ENCODE measurements at places on chromosomes 3 and 15. TPM values are rescaled to one million over a fixed set of nuclear protein-coding genes. Genes with fewer than 3 reads are reported as not detected.

KLHL40 gene
- total RNA-seq = not detected

LTF gene
- 0.51 TPM for total RNA-seq

ZMYND10 gene
- 0.05 TPM for total RNA-seq

TLNRD1 gene
- total RNA-seq = 20.8 TPM

CYP1A2 gene
- total RNA-seq = not detected

SNAPC5 gene
- total RNA-seq = 21.4 TPM

TM4SF4 gene
- total RNA-seq = not detected

HIGD2B gene
- total RNA-seq = not detected

DNAH12 gene
- total RNA-seq = under 0.01 TPM

SLC28A2 gene
- total RNA-seq = not detected

SHF gene
- 1.8 TPM for total RNA-seq

DUOXA2 gene
- total RNA-seq = not detected

PLCL2 gene
- total RNA-seq = 12.4 TPM

SNX22 gene
- total RNA-seq = 0.23 TPM

ALDH1L1 gene
- not detected for total RNA-seq

DLL4 gene
- total RNA-seq = 128 TPM

ITGB5 gene
- total RNA-seq = 107 TPM

MYH15 gene
- total RNA-seq = under 0.01 TPM

CHST13 gene
- total RNA-seq = not detected

CCRL2 gene
- 5.1 TPM for total RNA-seq

HRH1 gene
- 6.1 TPM for total RNA-seq

AGBL1 gene
- not detected for total RNA-seq

GCSAM gene
- total RNA-seq = not detected

MCF2L2 gene
- total RNA-seq = 0.84 TPM

MUSTN1 gene
- total RNA-seq = not detected

PLA2G4D gene
- not detected for total RNA-seq

SLCO2A1 gene
- 10.7 TPM for total RNA-seq

ADCY5 gene
- total RNA-seq = 0.17 TPM

CTXN2 gene
- not detected for total RNA-seq

PLA2G4E gene
- not detected for total RNA-seq

CCDC54 gene
- not detected for total RNA-seq

ROPN1 gene
- total RNA-seq = not detected

SH2D7 gene
- total RNA-seq = not detected

NOX5 gene
- under 0.01 TPM for total RNA-seq

TRANK1 gene
- 13.9 TPM for total RNA-seq

CRYBG3 gene
- total RNA-seq = 36.9 TPM

PPP1R14D gene
- total RNA-seq = not detected

CELF6 gene
- total RNA-seq = 0.17 TPM

GOLGA6L6 gene
- not detected for total RNA-seq

SLC9C1 gene
- 0.85 TPM for total RNA-seq

SPATA12 gene
- total RNA-seq = 0.17 TPM

DUOX2 gene
- total RNA-seq = not detected

SLC2A2 gene
- not detected for total RNA-seq

LARP6 gene
- 15.0 TPM for total RNA-seq

CFAP100 gene
- total RNA-seq = not detected

COL7A1 gene
- total RNA-seq = 1.5 TPM

DNAJA4 gene
- total RNA-seq = 3.9 TPM

MYO5C gene
- total RNA-seq = 44.2 TPM

ACAD9 gene
- 51.4 TPM for total RNA-seq

CDCP1 gene
- total RNA-seq = 0.17 TPM

CYP1A1 gene
- total RNA-seq = 89.4 TPM

TM6SF1 gene
- total RNA-seq = 34.7 TPM

CPB1 gene
- not detected for total RNA-seq

MORC1 gene
- not detected for total RNA-seq

CRABP1 gene
- total RNA-seq = not detected

GOLGA6L7 gene
- not detected for total RNA-seq

LYSMD2 gene
- total RNA-seq = 24.2 TPM

TNIK gene
- 8.2 TPM for total RNA-seq
